Spleen (tissue), 13 donors: ENCODE measurements at places on chromosomes 1 and 21.

DNA sequence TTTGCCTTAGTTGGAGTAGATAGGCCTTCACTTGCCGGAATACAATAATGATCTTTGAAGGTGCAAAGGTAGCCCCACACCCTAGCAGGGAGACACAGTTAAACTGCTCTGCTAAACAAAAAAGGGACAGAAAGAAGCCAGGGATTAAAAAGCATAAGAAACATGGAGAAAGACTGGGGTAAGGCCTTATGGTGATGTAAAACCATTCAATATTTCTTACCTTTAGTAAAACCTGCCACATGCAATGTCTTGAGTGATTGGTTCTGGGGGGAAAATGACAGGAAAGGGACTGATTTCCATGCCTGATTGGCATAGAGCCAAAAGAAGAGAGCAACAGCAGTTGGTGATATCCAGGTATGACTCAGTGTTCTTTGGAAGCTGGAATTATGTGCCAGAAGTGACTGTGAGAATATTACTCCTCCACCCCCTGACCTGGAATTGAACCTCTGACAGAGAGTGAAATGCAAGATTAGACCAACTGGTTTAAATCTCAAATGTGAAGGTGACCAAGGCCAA is 8.1 kb downstream of the DNASE2B start:
- no peak overlapping the region for H3K4me3 ChIP-seq
- no peak for DNase-seq
- H3K27me3 ChIP-seq, result no peaks in the 10 kb centered on the region

DNA sequence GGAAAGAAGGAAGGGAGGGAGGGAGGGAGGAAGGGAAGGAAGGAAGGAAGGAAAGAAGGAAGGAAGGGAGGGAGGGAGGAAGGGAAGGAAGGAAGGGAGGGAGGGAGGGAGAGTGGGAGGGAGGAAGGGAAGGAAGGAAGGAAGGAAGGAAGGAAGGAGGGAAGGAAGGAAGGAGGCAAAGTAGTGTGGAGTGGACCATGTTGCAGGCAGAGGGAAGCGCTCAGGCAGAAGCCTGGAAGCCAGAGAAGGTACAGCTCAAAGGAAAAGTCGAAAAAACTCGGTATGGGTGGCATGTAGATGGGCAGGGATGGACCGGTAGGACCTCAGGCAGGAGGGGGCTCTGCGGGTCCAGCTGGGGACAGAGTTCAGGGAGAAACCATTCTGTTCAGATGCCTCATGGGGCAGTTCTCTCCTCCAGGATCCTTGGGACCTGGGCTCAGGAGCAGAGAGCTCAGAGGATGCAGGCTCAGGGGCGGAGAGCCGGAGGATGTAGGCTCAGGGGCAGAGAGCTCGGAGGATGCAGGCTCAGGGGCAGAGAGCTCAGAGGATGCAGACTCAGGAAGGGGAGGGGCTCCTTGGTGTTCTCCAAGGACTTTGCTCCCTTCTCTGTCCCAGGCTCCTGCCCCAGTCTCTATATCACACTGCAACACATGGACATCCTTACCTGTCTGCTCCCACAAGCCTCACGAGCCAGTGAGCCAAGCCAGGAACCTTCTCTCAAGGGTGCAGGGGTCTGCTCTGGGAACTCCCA is 13.6 kb upstream of the PADI3 start:
- H3K4me1 ChIP-seq, result peaks cover 4% of the 10 kb centered on the region
- DNase-seq, result no peak
- no peaks in the 10 kb centered on the region for H3K27me3 ChIP-seq
- H3K4me3 ChIP-seq, result no peak overlapping the region

DNA sequence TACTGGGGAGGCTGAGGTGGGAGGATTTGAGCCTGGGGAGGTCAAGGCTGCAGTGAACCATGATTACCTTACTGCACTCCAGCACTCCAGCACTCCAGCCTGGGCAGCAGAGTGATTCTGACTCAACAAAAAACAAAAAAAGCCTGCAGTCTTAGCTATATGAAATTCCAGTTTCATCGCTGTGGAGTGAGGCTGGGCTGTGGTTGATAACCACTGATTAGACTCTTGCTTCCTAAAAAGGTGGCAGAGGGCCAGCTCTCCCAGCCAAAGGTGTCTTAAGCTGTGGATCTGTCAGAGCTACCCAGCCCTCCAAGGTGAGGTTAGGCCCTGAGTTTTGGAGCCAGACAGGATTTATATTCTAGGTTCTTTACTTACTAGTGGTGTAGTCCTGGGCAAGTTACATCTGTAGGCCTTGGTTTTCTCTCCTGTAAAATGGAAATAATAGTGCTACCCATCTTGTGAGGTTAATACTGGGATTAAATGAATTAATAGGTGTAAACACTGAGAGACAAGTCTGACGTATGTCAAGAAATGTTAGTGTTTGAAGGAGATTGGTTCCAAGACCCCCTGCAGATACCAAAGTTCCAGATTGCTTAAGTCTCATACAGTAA is 35.9 kb downstream of the TMCC2 start:
- no peak overlapping the region for H3K27ac ChIP-seq
- DNase-seq, result no peak
- H3K4me1 ChIP-seq, result peaks cover 49% of the 10 kb centered on the region
- H3K27me3 ChIP-seq, result no peaks in the 10 kb centered on the region
- H3K36me3 ChIP-seq, result no peaks in the 10 kb centered on the region

DNA sequence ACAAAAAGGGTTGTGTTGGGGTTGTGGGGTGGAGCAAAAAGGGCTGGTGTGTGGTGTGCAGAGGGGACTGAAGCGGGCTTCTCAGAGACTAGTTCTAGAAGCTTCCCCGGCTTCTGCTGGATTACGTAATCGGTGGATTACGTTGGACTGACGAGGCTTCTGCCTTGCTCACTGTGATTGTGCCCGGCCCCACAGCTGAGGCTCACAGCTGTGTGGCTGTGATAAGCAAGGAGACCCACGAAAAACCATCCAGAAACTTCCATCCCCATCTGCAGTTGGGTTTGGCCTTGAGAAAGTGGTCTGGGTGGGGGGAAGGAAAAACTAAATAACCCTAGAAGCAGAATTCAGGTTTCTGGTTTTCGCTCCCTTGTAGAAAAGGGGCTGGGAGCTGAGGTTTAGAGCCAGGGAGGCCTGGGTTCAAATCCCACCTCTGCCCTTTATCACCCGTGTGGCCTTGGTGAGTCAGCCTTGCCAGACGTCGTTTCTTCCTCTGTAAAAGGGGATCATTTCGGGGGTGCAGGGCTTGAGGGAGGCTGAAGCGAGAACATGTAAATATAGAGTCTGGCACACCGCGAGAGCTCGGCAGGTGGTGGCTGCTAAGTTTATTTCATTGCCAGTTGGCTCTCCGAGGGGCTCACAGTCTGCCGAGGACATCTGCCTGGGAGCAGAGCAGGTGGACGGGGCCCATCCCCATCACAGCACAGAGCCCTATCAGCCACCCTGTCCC is 30.4 kb upstream of the DISP3 start:
- no peaks in the 10 kb centered on the region for H3K4me1 ChIP-seq
- H3K27ac ChIP-seq, result no peak overlapping the region
- no peak overlapping the region for H3K4me3 ChIP-seq

- H3K27ac ChIP-seq, result no peak overlapping the region
- H3K27me3 ChIP-seq, result peaks cover 7% of the 10 kb centered on the region
- H3K4me3 ChIP-seq, result no peak overlapping the region
- no peaks in the 10 kb centered on the region for H3K4me1 ChIP-seq
Observed at GRCh38 chr1:208160259-208160819, 83.8 kb downstream of the PLXNA2 start.

- H3K4me1 ChIP-seq, result no peaks in the 10 kb centered on the region
- H3K36me3 ChIP-seq, result no peaks in the 10 kb centered on the region
- no peak overlapping the region for H3K27ac ChIP-seq
- no peak overlapping the region for H3K4me3 ChIP-seq
- no peaks in the 10 kb centered on the region for H3K27me3 ChIP-seq
Observed at GRCh38 chr1:177289532-177289931, 118.8 kb downstream of the BRINP2 start.

DNA sequence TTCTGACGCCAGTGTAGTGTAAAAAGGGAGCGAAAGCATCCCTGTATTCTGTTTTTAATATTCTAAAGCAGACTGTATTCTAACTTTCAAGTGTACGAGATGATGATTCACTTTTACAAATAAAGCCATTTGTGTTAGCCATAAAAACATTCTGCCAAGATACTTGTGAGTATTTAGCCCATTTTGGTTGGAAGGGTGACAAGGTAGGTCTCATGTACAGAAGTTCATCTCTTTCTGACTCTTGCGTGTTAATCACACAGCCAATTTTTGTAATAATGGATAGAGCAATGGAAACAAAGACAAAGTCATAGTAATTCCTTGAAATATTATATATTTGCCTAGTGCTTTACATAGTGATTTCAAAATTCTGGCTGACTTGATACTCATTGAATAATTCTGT is 125.3 kb upstream of the GREM2 start:
- no peaks in the 10 kb centered on the region for H3K36me3 ChIP-seq
- no peak overlapping the region for H3K4me3 ChIP-seq
- no peaks in the 10 kb centered on the region for H3K4me1 ChIP-seq

GRCh38 chr1:183520379-183520778 is 48.1 kb downstream of the SMG7 start:
- H3K27me3 ChIP-seq, result no peaks in the 10 kb centered on the region
- no peaks in the 10 kb centered on the region for H3K4me1 ChIP-seq
- peaks cover 15% of the 10 kb centered on the region for H3K36me3 ChIP-seq

DNA sequence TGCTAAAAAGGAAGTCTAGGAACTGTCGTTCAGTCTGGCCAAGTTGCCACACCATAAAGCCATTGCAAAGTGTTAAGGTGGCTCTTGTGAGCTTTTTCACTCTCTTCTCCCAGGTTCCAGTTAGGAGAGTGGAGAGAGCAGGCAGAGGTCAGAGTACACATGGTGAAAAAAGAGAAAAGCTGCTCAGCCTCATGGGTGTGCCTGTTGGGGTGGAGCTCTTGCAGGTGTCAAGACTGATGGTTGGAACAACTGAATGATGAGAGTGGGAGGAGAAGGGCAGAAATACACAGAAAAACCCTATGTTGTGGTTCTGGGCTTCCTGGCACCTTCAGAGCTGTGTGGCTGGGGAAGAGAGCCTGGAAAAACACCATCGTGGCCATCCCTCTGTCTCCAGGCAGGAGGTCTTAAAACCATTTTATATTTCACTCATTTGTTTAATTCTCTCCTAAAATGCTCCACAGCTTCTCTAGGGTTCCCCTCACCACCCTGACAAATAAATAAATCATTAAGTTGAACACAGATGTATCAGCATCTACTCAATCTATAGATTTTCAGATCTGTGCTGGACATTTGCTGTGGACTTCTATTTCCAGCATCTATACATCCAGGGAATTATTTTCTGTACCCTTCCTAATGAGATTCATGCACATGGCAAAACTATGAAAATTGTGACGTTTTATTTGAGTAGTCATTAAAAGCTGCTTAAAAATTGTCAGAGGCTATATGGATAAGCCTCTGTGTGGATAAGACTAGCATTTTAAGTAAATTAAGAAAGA is 17.5 kb downstream of the UBASH3A start:
- no peak overlapping the region for H3K4me3 ChIP-seq
- no peak overlapping the region for H3K27ac ChIP-seq
- no peaks in the 10 kb centered on the region for H3K27me3 ChIP-seq
- H3K4me1 ChIP-seq, result peaks cover 28% of the 10 kb centered on the region
- peak; percentile 2 for DNase-seq

DNA sequence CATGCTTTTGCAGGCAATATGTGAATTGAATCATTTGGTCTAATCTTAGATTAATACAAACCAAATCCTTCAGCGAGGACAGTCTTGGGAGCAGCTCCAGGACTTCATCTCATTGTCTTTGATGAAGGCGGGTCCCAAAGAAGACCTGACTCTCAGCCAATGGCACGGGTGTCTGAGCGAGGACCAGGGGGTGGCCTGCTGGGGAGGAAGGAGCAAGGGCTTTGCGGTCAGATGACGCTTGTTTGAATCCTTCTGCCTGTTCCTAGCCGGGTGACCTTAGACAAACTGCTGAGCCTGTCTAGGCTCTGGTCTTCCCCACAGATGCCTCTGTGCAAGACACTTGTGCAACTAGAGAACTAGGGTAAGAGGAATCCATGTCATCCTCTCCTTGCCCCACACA is 312.1 kb upstream of the VAMP3 start:
- no peaks in the 10 kb centered on the region for H3K36me3 ChIP-seq
- peaks cover 61% of the 10 kb centered on the region for H3K4me1 ChIP-seq
- DNase-seq, result no peak
- no peak overlapping the region for H3K27ac ChIP-seq

DNA sequence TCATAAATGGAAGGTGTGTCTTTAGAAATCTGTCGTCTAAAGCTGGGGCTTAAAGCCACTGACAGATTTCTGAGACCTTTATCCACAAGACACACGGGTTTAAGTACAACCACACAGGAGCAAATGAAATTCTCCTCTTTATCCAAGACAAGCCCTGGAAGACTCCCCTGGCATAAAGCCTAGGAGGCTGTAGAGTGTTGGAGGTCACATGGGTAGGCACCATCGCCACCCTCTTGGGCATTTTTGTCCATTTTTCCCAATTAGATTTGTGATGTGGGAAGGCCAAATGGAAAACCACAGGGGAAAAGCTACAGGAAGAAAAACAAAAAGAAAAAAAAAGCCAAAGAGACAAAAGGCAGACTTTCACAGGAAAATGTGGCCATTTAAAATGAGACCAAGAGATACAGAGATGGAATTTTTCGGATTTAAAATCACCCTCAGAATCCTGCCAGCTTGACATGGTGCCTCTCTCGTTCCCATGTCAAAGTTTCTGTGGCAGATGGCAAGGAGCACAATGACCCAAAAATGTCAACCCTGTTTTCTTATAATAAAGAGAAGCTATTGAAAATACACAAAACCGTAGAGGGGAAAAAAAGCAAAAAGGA is 91.9 kb downstream of the PLD5 start:
- H3K27me3 ChIP-seq, result no peaks in the 10 kb centered on the region
- H3K4me1 ChIP-seq, result no peaks in the 10 kb centered on the region
- H3K36me3 ChIP-seq, result no peaks in the 10 kb centered on the region
- H3K27ac ChIP-seq, result no peak overlapping the region
- no peak overlapping the region for H3K4me3 ChIP-seq
- DNase-seq, result no peak

GRCh38 chr1:51926171-51926812 is 47.8 kb upstream of the NRDC start:
- no peak overlapping the region for H3K27ac ChIP-seq
- H3K4me3 ChIP-seq, result no peak overlapping the region
- DNase-seq, result no peak
- no peaks in the 10 kb centered on the region for H3K27me3 ChIP-seq
- no peaks in the 10 kb centered on the region for H3K36me3 ChIP-seq

DNA sequence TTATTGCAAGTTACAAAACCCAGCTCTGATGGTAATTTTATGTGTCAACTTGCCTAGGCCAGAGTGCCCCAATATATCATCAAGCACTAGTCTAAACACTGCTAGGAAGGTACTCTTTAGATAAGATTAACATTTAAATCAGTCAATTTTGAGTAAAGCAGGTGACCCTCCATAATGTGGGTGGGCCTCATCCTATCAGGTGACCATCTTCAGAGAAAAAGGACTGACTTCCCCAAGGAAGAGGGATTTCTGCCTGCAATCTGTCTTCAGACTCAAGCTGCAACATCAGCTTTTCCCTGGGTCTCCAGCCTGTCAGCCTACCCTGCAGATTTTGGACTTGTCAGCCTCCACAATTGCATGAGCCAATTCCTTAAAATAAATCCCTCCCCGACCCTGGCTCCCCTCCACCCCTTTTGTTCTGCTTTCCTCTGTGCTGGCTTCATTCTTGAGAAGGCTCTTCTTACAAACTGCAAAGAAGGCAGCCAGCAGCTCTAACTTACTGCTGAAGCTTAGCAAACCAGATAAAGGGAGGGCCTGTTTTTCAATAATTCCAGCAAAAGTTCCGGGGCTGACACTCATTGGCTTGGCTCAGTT is 56.4 kb upstream of the RUNX3 start:
- peaks cover 15% of the 10 kb centered on the region for H3K4me1 ChIP-seq
- no peak overlapping the region for H3K4me3 ChIP-seq
- H3K27me3 ChIP-seq, result no peaks in the 10 kb centered on the region
